ENCODE measurements at places on chromosomes 7 and 10.

GRCh38 chr7:87210506-87210905, 9.0 kb downstream of the TMEM243 start:
- DNase-seq: no peak

DNA sequence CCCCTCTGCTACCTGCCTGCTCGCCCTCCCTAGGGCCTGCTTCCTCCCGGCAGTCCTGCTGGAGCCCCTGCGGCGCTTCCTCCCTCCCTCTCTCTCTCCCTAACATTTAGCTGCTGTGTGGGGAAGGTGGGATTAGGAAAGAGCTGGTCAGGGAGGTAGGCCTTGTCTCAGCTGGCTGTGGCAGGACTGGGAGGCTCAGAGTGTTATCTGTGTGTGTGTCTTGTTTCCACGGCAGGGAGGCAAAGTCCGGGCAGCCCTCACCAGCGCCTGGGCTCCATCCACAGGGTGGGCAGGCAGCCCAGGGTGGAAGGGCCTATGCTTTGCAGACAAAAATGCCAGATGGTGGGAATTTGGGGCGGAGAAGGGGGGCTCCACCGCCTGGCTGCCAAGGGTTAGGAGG, 105.7 kb downstream of the RPS24 start:
- DNase-seq: no peak

- peak; percentile 21 for DNase-seq
Observed at GRCh38 chr10:104324221-104324686, 14.0 kb downstream of the ITPRIP start.

- no peak for DNase-seq
Observed at GRCh38 chr10:28709001-28709710, 31.8 kb downstream of the BAMBI start.

DNA sequence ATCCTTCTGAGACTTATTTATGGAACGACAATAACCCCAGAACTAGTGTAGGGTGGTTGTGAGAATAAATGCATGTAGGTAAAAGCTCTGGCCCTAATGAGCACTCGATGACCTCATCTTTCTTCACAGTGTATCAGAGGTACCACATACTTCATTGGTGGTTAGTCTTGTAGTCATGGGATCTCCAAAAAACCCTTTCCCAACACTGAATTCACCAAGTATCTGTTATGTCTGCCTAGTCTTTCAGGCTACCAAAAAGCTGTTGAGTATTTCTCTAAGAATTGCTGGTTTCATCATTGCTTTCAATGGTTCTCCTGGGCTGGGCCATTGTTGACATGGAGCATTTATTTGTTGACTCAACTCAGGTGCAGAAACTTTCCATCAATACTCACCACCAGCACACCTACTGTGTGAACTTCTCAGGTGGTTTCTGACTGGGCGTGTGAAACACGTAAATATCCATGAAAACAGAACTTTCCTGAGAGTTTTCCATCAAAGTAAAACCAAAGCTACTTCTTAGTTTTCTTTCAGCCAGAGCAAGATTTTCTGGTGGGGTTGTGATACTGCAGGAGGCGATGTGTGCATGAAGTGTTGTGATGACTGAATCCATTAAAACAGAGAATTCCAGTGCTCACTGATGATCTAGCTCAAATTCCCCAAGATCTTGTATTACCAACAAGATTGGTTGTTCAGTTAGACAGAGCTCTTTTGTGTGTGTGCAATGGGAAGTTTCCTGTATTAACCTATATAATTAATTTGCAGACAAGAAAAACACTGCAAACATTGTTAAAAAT, 51.4 kb upstream of the SLC35B4 start:
- DNase-seq: no peak

DNA sequence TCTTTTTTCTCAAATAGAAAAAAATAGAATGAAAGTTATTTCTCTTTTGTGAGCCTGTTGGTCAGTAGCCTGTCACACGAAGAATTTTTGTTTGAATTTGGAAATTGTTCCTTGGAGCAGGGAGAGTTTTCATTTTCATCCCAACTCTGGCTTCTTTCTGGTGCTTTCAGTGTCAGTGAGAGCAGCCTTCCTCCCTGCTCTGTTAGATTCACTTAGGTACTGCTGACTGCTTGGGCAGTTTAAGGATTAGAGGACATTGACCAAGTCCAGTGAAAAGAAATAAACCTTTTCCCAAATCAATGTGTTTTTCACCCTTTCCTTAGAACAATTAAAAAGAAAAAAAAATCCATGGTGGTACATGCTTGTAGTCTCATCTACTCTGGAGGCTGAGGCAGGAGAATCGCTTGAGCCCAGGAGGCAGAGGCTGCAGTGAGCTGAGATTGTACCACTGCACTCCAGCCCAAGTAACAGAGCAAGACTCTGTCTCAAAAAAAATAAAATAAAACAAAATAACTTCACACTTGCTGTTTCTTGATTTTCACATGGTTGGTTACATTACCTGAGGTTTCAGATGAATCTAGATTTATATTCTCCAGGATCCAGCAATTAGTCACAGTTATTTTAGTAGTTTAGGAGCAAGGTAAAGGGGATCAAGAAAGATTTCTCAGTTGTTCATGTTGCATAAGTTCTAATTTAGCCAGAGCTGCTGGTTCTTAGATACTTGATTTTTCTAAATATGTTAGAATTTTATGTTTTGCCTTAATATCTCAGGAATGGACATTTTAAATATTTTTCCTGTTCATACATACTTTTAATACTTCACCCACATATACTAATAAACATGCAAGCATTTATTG, 63.1 kb downstream of the ZNRF2 start:
- DNase-seq: no peak

DNA sequence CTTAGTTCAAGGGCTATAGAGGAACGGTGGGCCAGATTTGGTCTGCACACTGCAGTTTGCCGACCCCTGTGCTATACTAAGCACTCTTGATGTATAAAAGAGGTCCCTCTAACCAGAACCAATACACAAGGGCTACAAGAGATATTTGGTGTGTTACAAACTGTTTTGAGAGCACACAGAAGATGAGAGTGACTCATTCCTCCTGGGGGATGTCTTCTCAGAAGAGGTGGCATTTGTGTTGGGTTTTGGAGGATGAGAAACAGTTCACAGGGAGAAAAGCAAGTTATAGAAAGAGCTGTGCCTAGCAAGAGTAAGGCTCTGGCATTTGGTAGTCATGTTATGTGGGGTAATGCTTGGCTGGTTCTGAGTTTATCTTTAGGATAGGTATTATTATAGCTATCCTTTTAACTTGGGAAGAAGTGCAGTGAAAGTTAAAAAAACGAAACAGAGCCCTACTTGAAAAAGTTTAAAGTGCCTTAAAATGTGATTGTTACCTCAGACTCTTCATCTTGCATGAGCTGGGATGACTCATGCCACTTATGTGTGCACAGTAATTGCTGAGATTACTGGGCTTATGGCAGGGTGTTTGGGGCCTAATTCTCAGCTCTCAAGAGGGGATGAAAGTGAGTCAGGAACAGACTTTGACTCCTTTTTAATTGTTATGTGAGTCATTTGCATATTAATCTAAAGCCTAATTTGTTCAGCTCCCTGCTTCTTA, 160.4 kb downstream of the KIF20B start:
- DNase-seq: peak; percentile 65

DNA sequence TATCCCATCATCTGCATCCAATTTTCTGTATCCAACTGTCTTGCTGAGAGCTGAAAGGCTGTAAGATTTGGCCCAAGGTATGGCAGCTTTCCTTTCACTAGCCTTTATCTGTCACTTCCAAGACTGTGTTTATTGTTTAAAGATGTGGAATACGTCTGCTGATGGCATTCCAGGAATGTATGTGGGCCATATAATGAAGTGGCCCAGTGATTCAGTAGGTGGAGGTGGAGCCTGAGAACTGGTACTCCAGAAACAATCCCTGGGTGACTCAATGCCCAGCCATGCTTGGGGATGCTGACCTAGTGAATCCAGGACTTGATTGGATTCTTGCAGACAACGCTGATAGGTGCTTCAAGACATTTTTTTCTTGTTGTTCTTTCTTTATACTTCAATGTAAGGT, 13.5 kb downstream of the NEUROD6 start:
- no peak for DNase-seq

All from activated CD4-positive, alpha-beta T cell treated with anti-CD3 and anti-CD28 coated beads for 36 hours (primary cell).